ENCODE measurements at places on chromosomes 4 and X. TPM values are rescaled to one million over a fixed set of nuclear protein-coding genes. Genes with fewer than 3 reads are reported as not detected.

The HSFX1 gene
- total RNA-seq, result 0.05 TPM

The AKAP4 gene
- total RNA-seq, result not detected

The HPSE gene
- total RNA-seq, result 7.3 TPM

The GAGE1 gene
- not detected for total RNA-seq

The HSFX3 gene
- not detected for total RNA-seq

The WFS1 gene
- 18.6 TPM for total RNA-seq

The SPANXC gene
- not detected for total RNA-seq

The ZAR1 gene
- total RNA-seq, result not detected

The ZCCHC18 gene
- not detected for total RNA-seq

The INTS6L gene
- 5.4 TPM for total RNA-seq

The CCDC149 gene
- total RNA-seq, result 2.8 TPM

The KIAA1210 gene
- total RNA-seq, result not detected

The ETFDH gene
- 14.2 TPM for total RNA-seq

The MAGEE2 gene
- total RNA-seq, result not detected

The PWWP3B gene
- 0.65 TPM for total RNA-seq

The SLC6A14 gene
- 37.3 TPM for total RNA-seq

The TBX22 gene
- not detected for total RNA-seq

Data from airway epithelial cell (primary cell).